ENCODE measurements at places on chromosomes 3 and 15. TPM values are rescaled to one million over a fixed set of nuclear protein-coding genes. Genes with fewer than 3 reads are reported as not detected.

Gene ATP1B3
- 140 TPM for total RNA-seq

GRCh38 chr3:78611278-78611677 is 1156.5 kb downstream of the ROBO1 start:
- DNase-seq: no peak

GRCh38 chr3:98008855-98009254 is 26.3 kb downstream of the GABRR3 start:
- no peak for DNase-seq

Gene COL6A5
- total RNA-seq: not detected

Gene C15orf62
- 0.99 TPM for total RNA-seq

Data from ovary (tissue), 10 donors.